ENCODE measurements at places on chromosomes 11 and 22.

DNA sequence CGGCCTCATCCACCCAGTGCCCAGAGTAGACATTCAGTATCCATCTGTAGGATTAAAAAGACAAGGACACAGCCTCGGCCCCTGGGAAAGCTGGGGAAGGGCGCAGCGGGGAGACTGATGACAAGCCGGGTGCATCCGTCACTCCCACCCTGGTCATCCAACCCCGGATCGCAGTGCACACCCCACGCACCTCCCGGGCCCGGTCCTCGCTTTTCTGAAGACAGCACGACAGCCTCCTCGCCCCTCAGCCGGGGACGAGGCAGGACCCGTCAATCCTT, 1.1 kb downstream of the FCHSD2 start:
- DNase-seq = peak; percentile 28

GRCh38 chr11:44837661-44838060, 110.9 kb downstream of the TSPAN18 start:
- DNase-seq = no peak

- DNase-seq = no peak
Measured at GRCh38 chr11:98512938-98513337, 507.8 kb upstream of the CNTN5 start.

DNA sequence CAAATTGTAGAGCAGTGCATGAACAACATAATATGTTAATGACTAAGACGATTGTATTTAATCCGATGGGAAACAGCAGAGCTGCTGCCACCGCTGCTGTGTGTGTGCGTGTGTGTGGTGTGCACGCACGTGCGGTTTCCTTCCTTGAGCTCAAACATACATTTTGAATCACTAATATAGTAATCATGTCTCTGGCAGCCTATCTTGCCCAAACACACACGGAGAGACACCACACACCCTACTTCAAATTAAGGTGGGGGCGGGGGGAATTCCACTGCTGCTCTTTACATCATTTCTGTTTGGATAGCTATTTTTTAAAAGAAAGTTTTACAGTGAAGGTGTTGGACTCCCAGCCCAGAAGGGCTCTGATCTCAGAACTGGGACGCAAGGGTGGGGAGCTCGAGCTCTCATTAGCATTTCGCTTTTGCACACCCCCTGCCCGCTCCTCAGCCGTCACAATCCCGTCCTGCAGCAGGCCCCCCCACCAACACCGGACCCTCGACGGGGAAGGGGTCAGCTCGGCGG, 651 bp upstream of the FAM83F start:
- no peak for DNase-seq

GRCh38 chr11:69127081-69127850, 28.5 kb upstream of the SMIM38 start:
- DNase-seq = no peak

GRCh38 chr11:11871991-11872401, 30.2 kb downstream of the USP47 start:
- no peak for DNase-seq

DNA sequence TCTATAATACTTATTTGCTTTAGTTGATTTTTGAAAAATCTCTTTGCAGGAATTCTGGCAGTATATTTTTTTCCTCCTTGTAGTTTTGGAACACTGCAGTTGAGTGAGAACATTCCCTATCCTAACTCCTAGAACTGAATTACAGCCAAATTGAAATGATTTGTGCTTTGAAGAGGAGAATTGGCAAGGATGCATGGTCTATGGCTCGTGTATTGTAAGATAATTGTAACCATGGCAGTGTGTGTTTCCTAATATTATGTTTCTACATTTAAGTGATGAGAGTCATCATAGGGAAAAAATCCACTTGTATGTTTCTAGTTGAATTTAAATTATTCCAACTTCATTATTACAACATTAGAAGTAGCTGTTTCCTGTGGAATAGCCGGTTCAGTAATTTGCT, 80.9 kb upstream of the MYO18B start:
- no peak for DNase-seq

DNA sequence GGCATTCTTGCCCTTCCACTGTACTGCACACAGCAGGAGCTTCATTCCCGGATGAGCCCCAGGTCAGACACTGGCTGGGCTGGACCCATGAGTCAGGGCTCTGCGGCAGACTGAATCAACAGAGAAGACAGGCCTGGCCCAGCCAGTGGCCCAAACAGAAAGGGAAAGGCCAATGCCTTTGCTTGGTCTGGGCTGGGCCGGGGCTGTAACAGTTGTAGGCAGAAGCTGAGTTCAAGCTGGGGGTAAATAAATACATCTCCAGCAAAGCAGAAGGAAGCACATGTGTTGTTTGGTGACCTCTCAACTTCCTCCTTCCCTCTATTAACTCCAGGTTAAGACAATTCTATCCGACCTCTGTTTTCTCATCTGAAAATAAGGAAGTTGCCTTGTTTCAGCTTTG, 1.8 kb upstream of the SMIM35 start:
- DNase-seq = no peak

DNA sequence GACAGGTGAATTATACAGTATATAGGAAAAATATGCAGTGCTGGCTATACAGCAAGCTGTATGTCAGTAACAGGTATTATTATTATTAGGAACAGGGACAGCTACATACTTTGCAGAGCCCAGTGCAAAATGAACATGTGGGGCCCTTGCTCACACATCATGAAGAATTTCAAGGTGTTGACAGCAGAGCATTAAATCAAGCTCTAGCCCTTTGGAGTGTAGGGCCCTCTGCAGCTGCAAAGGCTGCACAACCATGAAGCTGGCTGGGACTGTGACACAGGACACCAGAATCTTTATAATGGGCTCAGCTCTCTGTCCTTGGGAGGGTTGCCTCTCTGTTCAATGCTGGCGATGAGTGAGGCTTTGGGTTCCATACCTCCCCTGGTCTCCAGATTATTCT, 44.9 kb upstream of the DAGLA start:
- DNase-seq = no peak

- no peak for DNase-seq
Measured at GRCh38 chr11:116278076-116278475, 494.7 kb downstream of the BUD13 start.

DNA sequence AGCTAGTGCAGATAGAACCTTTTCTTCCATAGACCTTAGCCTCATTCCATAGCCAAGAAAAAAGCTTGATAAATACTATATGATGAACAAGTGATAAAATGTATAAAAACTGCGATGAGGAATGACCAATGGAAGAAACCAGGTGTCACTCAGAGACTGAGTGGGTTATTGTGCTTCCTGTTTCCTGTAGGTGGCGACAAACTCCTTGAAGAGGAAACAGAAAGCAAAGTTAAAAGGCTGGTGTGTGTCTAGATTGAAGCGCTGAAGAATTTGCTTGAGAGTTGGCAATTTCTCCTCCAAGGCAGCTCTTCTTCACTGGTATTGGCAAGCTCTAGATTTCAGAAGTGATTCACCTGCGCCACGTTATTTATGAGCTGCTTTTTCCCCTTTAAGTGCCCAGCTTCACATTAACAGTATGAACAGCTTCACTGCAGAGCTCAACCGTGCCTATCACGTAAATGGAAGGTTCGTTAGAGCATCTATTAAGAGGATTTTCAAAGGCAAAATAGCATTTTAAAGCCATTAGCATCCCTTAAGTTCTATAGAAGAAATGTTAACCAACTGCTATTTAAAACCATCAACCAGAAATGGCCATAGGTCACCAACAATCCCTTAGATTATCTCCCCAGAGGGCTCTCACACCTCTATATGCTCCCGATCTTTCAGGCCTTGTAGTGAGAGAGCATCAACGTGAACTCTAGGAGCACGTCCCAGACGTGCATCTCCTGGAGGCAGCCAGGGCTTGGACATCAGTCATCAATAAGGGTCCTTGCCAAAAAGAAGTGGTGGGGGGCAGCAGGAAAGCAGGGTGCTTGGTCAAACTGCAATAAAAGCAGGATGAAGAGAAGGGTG, 179.4 kb downstream of the CADM1 start:
- DNase-seq = peak; percentile 61

DNA sequence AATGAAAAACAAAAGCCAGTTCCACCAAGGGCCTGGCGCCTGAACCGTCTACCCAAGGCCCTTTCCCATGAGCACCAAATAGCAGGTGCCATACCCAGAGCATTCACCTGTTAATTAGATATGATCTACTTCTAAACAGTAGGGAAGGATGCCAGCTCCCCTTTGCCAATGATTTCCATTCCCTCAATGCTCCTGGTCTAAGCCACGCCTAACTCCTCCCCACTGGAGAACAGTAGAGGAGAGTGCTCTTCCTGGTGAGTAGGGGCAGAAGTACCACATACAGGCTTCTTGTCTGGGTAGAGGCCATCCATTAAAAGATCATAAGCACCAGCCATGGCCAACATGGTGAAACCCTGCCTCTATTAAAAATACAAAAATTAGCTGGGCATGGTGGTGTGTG, 40.7 kb downstream of the PACSIN2 start:
- no peak for DNase-seq

GRCh38 chr11:3866206-3866605, 10.7 kb downstream of the STIM1 start:
- no peak for DNase-seq

- DNase-seq = no peak
Measured at GRCh38 chr11:16801288-16801980, 63.0 kb downstream of the C11orf58 start.

DNA sequence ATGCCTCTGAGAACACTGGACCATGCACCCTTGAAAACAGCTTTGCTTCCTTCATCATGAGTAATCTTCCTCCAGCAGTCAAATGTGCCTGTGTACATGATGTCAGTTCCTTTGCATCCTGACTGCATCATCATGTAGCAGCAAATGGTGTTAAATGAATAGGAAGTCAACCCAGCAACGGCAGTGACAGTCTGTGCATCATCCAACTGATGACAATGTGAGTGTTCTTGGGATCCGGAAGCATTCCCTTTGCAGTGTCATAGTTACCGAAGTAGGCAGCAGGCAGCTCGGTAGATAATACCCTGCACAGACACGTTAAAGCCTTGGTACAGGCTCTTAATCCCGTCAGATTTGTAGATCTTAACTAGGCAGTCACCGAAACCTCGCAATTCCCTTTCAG, 2.5 kb downstream of the WBP2NL start:
- no peak for DNase-seq

- DNase-seq = peak; percentile 11
Measured at GRCh38 chr11:95507794-95508193, 276.8 kb upstream of the SESN3 start.

DNA sequence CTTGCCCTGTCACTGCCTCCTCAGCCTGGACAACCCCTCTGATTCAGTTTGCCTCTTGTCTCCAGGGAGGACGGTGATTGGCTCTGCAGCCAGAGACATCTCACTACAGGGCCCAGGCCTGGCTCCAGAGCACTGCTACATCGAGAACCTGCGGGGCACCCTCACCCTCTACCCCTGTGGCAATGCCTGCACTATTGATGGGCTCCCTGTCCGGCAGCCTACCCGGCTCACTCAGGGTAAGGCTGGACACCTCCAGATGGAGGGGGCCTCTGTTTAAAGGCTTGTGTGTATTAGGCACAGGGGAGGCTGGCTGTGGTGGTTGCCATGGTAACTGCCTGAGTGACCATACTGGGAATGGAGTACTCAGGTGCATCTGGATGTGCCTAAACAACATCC, 8.6 kb downstream of the PHLDB1 start:
- DNase-seq = no peak

DNA sequence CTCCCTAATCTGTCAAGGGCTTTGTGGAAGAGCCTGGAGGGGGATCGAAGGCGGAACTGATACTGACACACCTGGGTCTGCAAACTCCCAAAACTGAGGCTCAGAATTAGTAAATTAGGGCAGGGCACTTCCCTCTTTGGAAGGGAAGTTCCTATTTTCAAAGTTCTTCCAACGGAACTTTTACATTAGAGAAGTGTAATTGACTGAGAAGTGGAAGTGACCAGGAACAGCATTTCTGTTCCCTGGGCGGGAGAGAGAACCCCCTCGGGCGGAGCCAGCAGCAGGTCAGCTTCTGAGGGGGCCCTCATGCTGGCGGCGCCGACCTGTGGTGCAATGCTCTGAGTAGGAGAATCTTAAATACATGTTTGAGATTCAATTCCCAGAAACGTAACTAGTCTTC, 1.1 kb upstream of the CBL start:
- DNase-seq = no peak

GRCh38 chr22:28514321-28514821, 165.3 kb downstream of the TTC28 start:
- no peak for DNase-seq

DNA sequence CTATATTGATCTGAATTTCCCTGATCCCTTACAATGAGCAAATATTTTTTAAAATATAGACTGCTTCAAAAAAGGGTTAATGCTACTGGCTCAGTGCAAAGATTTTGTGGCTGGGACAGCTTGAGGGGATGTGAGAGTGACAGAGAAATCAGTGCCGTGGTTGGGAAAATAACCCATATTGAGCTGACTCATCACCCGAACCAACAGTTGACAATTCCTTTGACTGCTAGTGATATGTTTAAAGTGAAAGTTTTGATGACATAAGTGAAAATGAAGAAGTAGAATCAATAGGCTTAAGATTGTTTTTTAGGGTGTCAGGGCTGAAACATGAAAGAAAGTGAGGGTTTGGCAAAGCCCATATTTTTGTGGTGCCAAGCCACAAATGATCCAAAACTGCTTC, 257.1 kb upstream of the TENM4 start:
- peak; percentile 17 for DNase-seq

- no peak for DNase-seq
Measured at GRCh38 chr11:74672332-74672955, 58.8 kb downstream of the CHRDL2 start.

DNA sequence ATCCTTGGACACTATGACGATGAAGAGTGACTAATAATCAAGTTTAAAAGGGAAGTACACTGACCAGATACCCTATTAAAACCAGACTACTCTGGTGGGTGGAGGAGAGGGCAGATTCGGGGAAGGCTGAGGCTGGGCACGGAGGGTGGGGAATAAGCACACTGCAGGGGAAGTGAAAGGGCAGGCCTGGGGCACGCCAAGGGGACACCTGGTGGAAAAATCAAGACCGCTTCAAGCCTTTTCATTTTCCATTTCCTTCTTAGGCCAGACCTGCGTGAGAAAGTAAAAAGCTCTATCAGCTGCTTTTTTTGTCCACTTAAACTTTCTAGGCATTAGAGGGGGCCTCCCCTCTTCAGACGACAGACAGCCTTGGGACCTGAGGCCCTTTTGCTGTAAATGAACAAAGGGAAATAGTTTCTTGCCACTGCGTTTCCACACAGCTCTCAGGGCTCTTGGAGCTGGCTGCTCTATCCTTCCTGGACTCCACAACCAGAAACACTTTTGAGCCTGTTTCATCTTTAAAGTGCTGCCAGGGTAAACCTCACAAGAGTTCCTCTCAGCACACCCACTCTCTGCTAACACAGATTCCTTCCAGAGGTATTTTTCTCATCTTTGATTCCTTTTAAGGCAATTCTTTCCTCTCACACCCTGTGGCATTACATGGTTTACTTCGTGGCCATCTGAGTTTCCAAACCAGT, 25.0 kb upstream of the SERPIND1 start:
- DNase-seq = no peak

DNA sequence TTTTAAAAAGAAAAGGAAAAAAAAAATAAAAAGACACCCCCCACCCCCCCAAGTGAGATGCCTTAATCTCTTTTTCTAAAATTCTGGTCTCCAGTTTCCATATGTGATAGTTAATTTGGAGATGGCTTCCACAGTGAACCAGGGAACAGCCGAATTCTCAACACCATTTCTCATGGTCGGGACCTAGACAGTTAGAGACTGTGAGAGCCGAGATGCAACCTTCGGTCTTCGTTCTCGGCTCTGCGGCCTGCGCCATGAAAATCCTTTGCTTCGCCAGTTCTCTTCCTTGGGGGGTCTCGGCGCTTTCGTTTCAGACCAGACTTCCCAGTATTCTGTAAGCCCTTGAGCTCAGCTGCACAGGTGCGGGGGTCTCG, 723 bp downstream of the CACNG2 start:
- DNase-seq = no peak

GRCh38 chr11:100785148-100785983, 98.3 kb downstream of the ARHGAP42 start:
- DNase-seq = no peak

GRCh38 chr11:121650351-121651256, 197.8 kb upstream of the SORL1-AS1 start:
- DNase-seq = peak; percentile 70

Measured in activated CD4-positive, alpha-beta T cell treated with anti-CD3 and anti-CD28 coated beads, Interleukin-2, Interleukin-6, amounts not matched to agents 100 ng/mL and 50 ng/mL, durations not matched to agents 16 hours and 8 hours (primary cell).